ENCODE measurements at places on chromosomes 2 and 18.

DNA sequence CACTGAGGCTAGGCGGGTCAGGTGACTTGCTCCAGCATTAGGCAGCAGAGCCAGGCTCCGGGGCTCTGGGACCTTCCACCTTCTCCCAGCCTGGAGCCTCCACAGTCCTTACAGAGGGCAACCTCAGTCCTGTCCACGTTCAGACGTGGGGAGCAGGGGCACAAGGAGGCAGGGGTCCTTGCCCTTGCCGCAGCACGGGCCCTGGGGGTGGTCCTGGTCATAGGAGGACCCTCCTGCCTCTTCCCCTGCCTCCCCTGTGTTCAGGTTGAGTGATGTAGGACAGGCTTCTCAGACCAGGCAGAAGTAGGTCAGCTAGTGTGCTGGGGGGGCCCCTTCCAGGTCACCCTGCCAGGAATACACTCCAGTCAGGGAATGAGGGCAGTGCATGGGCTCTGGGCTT, 5.4 kb upstream of the ARHGEF4 start:
- DNase-seq: no peak

- DNase-seq: no peak
Measured at GRCh38 chr2:221335219-221335752, 236.8 kb downstream of the EPHA4 start.

DNA sequence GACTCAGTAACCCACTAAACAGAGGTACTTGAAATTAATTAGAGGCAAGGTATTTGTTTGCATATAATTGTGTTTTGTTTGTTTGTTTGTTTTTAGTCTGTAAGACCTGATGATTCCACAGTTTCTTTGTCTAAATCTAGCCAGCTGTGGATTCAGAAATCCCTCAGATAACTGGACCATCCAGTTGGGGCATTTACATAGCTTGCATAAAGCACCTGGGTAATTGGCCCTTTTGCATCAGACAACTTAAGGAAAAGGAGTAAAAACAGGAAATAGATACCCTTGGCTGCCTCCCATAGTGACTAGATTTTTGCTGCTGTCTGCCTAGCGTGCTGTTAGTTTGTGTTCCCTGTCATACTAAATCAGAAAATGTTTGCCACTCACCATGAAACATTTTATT, 46.6 kb upstream of the XIRP2 start:
- DNase-seq: no peak

DNA sequence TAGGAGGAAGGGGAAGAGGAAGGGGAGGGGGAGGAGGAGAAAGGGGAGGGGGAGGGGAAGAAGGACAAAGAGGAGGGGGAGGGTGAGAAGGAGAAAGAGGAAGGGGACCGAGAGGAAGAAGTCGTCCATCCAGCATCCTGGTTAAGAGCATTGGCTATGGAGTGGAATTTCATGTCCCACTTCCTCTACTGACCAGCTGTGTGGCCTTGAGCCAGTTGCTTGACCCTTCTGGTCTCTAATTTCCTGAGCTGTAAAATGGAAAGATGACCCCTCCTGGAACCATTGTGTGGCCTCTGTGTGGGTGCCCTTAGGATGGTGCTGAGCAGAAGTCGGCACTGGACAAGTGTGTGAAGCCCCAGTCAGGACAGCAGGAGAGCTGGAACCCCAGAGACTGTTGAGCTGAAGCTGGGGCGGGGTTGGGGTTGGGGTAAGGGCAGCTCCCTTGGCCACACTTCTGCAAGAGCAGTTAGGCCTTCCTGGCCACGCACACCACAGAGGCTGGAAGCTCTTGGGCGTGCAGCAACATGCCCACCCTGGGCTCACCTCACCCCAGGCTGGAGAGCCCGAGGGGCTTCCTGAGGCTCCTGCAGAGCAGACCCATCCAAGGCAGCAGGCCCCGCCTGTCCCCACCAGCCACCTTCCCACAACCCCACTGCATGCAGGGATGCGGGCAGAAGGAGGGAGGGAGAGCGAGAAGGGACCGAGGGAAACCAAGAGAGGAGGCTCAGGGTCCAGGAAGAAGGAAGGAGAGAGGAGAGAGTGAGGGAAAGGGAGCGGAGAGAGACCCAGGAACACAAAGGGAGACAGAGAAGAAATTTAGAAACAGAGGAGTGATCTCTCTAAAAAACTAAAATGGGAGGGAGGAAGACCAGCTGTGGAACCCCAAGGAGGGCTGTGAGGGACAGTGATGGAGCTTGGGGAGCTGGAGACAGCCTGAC, 16.2 kb downstream of the ADRA2B start:
- no peak for DNase-seq

DNA sequence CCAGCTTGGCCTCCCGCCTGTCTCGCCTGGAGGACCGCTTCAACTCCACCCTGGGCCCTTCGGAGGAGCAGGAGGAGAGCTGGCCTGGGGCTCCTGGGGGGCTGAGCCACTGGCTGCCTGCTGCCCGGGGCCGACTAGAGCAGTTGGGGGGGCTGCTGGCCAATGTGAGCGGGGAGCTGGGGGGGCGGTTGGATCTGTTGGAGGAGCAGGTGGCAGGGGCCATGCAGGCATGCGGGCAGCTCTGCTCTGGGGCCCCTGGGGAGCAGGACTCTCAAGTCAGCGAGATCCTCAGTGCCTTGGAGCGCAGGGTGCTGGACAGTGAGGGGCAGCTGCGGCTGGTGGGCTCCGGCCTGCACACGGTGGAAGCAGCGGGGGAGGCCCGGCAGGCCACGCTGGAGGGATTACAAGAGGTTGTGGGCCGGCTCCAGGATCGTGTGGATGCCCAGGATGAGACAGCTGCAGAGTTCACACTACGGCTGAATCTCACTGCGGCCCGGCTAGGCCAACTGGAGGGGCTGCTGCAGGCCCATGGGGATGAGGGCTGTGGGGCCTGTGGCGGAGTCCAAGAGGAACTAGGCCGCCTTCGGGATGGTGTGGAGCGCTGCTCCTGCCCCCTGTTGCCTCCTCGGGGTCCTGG, 3.7 kb upstream of the KHK start:
- DNase-seq: no peak

DNA sequence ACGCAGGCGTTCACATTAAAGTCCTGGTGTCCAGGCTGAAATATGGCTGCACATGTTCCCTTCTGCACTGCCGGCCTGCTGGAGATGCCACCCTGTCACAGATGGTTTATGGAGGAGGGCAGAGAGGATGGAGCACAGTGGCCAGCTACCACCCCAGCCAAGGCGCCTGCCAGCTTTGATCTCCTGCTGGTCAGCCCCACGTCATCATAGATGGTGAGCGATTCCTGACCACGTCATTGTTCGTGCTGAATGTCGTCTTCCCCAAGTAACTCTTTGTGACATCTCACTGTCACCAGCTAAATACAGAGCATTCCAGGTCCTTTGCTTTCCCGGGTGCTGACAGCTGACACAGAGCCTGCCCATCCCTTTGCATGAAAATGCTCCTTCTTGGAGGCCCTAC, 248.3 kb downstream of the TTC32 start:
- no peak for DNase-seq

GRCh38 chr18:38693104-38693503, 1127.5 kb upstream of the CELF4 start:
- DNase-seq: no peak

GRCh38 chr2:29446847-29447246, 331.6 kb downstream of the CLIP4 start:
- DNase-seq: no peak

DNA sequence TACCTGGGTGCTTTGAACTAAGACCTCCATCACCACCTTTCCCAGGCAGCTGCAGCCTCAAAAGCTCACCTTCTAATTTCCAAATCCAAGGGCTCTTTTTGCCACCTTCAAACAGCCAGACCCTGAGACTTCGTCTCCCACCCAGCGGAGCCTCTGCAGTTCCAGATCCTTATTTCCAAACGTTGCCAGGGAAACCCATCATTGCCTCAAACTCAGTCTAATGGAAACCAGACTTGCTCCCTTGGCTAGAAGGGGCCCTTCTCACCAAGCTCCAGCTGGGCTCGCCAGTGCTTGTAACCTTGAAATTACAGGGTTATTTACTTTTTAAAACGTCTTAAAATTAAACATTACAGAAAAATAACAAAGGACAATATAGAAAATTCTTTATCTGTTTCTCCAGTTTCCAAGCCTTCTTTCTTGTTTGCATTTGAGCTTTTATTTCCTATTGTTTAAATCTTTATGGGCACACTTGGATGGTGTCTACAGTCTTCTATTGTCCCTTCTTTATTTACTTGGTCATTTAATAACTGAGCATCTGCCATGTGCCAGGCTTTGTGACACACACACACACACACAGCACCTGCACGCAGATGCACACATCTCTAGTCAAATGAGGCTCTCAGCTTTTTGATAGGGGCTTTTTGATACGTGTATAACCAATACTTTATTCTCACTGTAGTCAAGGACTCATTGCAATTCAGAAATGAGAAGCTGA, 36.1 kb downstream of the TRPM8 start:
- peak; percentile 84 for DNase-seq

DNA sequence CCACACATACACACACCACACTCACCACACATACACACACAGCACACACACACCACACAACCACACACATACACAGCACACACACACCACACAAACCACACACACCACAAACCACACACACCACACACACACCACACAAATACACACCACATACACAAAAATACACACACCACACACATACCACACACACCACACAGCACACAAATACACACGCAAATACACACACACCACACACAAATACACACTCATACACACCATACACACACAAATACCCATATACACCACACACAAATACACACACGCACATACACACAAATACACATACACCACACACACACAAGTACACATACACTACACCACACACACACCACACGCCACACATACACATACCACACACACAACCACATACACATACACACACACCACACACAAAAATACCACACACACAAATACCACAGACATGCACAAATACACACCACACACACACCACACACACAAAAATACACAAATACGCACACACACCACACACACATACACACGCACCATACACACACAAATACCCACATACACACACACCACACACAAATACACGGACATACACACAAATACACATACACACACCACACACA, 134.6 kb upstream of the TWIST2 start:
- no peak for DNase-seq

- no peak for DNase-seq
Measured at GRCh38 chr2:85340034-85340892, 12.5 kb upstream of the TGOLN2 start.

DNA sequence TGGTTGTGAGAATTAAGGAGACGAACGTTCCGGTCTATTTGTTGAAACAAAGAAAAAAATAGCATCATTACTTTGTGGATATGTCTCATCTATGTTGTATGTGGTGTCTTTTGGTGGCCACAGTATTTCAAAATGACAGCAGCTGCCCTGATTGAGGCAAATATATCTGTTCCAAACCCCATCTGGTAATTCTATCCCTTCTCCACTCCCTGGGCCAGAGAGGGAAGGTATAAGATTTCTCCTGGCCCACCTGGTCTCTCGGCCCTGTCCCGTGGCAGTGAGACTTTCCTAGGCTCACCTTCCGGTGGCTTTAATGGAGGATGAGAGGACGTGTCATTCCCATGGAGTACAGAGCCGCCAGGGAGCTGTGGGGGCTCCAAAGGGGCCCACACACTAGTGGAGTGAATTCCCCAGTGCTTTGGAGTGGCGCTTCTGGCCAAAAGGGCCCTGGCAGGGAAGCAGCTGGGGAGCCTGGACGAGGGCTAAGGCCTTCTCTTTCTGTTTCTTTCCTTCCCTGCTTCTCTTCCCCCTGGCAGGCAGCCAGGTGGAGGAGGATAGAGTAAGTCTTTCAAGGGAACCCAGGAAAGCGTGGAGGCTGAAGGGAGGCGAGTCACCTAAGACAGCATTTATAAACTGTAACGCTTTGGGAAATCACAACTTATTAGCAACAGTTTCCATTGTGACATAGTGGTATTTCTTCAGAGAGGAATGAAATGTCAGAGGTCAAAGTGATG, 5.6 kb downstream of the FOSL2 start:
- no peak for DNase-seq

DNA sequence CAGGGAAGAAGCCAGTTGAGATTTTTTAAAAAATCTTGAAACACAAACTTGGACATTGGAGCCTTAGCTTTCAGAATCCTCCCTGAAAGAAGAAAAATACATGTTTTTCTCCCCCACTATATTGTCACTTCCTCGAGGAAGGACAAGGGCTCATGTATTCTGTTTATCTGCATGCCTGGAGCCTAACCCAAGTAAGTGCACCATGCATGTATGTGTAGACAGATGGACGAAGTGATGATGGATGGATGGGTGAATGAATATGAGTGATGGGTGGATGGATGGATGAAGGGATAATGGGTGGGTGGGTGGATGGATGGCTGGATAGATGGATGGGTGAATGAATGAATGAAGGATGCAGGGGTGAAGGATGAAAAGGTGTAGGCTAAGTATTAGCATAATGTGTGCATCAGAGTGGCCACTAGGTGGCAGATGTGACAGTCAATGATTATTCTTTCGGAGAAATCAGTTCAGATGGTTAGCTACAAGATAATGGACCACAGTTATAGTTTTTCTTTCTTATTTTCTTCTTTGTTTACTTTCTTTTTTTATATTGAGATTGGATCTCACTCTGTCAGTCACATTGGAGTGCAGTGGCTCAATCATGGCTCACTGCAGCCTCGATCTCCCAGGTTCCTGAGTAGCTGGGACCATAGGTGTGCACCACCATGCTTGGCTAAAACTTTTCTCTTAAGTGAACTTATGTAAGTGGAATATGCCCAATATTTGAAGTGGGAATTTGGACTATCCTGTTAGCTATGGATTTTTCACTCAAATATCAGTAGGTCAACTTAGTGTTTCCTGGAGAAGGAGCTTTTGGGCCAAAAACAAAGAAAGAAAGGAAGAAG, 18.5 kb upstream of the CCDC93 start:
- peak; percentile 1 for DNase-seq

DNA sequence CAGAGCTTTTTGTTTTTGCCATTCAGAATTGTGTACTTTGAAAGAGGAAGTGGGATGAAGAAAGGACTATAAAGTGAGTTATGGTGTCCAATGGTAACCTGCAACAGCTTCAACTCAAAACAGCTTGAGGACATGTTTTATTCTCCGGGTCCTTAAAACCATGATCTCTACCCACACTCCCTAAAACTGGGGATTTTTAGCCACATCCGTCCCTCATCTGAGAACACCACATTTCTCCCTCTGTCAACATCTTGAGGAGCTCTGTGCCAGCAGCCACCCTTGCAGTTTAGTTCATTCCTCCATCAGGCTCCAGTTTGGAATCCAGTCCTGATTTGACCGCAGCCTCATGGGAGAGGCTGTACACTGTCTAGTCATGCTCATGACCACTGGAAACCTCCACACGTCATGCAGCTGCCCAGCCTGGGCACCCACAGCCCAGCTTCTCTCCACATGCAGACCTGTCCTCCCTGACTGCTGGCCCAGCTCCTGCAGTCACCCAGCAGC, 62.6 kb downstream of the C18orf63 start:
- no peak for DNase-seq

DNA sequence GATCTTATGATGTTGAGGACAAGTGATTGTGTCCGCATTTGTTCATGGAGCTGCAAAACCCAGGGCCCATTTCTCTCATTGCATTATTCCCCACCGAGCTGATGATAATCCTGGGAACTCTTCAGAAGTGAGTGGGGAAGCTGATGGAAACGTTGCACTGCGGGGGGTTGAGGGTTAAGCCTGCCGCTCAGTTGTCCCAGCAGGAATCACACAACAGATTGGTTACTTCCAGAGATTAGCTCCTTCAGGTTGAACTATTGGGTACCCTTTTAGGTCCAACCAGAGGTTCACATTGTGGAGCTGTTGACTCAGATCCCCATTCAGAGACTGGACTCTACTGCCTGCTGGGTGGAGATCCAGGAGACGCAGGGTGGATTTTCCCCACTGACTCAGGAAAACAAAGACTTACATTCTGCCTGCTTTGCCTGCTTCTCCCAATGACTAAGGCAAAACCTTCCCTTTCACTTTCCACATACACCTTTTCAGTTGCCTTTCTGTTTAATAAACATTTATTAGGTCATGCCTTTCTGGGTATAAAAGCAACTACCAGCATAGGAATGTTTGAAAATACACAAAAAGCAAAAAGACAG, 286.4 kb downstream of the TXNL1 start:
- DNase-seq: no peak

All from NCI-H774 (cell line).